Chondrocyte (in vitro differentiated cells): ENCODE measurements at places on chromosomes 7 and 10. TPM values are rescaled to one million over a fixed set of nuclear protein-coding genes. Genes with fewer than 3 reads are reported as not detected.

SHTN1 gene
- 20.2 to 24.7 TPM (median 20.6 TPM) in 3 replicates for total RNA-seq

SFTPA1 gene
- total RNA-seq = not detected in 3 replicates

PTPN20 gene
- total RNA-seq = not detected in 3 replicates

PTF1A gene
- not detected in 3 replicates for total RNA-seq

TMEM176B gene
- total RNA-seq = 0.36 to 0.37 TPM in 2 of 3 replicates, not detected in the other

TSPAN13 gene
- total RNA-seq = 19.3 to 21.0 TPM (median 20.3 TPM) in 3 replicates

SMO gene
- 34.3 to 40.2 TPM (median 37.4 TPM) in 3 replicates for total RNA-seq

PLXNA4 gene
- 11.3 to 57.7 TPM (median 13.0 TPM) in 3 replicates for total RNA-seq

MEOX2 gene
- total RNA-seq = 8.4 to 20.0 TPM (median 8.9 TPM) in 3 replicates

RSU1 gene
- 113 to 165 TPM (median 156 TPM) in 3 replicates for total RNA-seq

EGFR gene
- 13.6 to 27.4 TPM (median 25.5 TPM) in 3 replicates for total RNA-seq

CRTAC1 gene
- 0.18 to 0.37 TPM in 2 of 3 replicates, not detected in the other for total RNA-seq

SPDYE16 gene
- 0.36 TPM in 1 of 3 replicates, not detected in the others for total RNA-seq

DYDC1 gene
- not detected in 3 replicates for total RNA-seq

CPA2 gene
- total RNA-seq = not detected in 3 replicates

C1QL3 gene
- 0.13 TPM in 1 of 3 replicates, not detected in the others for total RNA-seq

SPDYE9 gene
- total RNA-seq = not detected in 3 replicates

GIMAP6 gene
- not detected in 3 replicates for total RNA-seq

MYOZ1 gene
- total RNA-seq = 4.2 to 18.4 TPM (median 5.2 TPM) in 3 replicates

CFTR gene
- total RNA-seq = not detected in 3 replicates

PLAU gene
- 54.2 to 84.9 TPM (median 54.8 TPM) in 3 replicates for total RNA-seq

PON1 gene
- total RNA-seq = not detected in 3 replicates

CLRN3 gene
- not detected in 3 replicates for total RNA-seq

CFAP70 gene
- total RNA-seq = 0.42 to 1.4 TPM (median 0.59 TPM) in 3 replicates

UCMA gene
- total RNA-seq = not detected in 3 replicates

ZNF804B gene
- not detected in 3 replicates for total RNA-seq

ENKUR gene
- total RNA-seq = 0.45 to 3.2 TPM (median 0.56 TPM) in 3 replicates

TSPAN15 gene
- 1.7 to 11.1 TPM (median 8.9 TPM) in 3 replicates for total RNA-seq

PODXL gene
- 11.9 to 14.5 TPM (median 14.0 TPM) in 3 replicates for total RNA-seq

MYL10 gene
- 3.4 to 5.1 TPM (median 4.7 TPM) in 3 replicates for total RNA-seq

NAT16 gene
- not detected in 3 replicates for total RNA-seq

DTX2 gene
- total RNA-seq = 10.8 to 12.8 TPM (median 11.5 TPM) in 3 replicates
